Fibroblast of mammary gland (primary cell): ENCODE measurements at places on chromosomes 7 and 10.

- DNase-seq: no peak
Observed at GRCh38 chr7:13198036-13198435, 510.6 kb downstream of the ARL4A start.

DNA sequence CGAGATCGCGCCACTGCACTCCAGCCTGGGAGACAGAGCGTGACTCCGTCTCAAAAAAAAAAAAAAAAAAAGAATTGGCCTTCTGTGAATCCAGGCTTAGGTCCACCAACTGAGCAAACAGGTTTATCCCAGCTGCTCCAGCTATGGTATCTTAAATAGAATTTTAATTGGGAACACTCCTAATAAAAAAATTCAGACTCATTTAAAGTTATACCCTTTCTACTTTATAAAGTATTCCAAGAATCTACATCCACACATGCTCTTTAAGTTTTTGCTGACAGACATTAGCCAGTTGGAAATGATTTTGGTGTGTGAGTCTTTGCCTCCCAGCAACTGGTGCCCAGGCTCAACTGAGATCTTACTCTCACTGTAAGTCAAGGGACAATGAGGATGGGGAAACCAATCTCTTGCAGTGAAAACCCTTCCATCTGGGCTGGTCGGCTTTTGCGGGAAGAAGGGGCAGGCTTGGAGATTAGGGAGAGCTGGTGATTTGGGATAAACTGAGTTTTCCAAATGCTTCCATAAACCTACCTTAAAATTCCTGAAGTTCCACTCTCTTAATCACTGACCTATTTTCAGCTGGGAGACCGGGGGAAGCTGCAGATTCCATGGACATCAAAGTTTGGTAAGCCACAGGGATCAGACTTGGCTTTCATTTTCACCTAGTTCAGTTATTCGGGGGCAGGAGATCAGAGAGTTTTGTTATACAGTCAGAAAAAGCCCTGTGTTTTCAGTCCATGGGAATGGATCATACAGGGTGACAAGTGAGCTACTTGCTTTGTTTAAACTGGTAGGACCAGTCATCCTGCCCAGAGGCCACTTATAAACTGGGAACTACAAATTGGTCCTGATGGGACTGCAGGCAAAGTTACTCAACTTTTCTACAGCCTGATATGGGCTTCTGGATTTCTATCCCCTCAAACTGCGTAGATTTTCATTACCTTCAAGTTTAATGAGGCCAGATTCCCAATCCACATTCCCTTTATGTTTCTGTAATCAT is 89.3 kb upstream of the ZNF746 start:
- DNase-seq: no peak

DNA sequence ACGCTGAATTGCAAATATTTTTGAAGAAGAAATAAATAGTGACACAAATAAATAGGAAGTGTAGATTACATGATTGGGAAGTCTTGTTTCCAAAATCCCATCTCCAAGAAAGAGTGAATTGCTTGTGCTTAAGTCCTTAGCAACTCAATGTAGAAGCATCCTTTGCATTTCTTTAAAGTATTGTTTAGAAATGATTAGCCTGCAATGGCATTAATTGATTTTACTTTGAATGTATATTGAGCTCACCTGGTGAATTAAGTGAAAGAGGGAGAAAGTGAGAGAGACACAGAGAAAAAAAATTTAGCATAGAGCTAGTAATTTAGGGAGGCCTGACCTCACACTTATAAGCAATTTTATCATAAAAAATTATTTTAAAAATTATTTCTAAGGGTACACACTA is 49.0 kb upstream of the PCLO start:
- no peak for DNase-seq

GRCh38 chr10:123530166-123530870 is 135.8 kb upstream of the GPR26 start:
- DNase-seq: no peak

GRCh38 chr10:60093317-60093716 is 187.0 kb upstream of the CCDC6 start:
- no peak for DNase-seq

- DNase-seq: no peak
Observed at GRCh38 chr7:7978860-7979259, 10.3 kb downstream of the GLCCI1 start.

DNA sequence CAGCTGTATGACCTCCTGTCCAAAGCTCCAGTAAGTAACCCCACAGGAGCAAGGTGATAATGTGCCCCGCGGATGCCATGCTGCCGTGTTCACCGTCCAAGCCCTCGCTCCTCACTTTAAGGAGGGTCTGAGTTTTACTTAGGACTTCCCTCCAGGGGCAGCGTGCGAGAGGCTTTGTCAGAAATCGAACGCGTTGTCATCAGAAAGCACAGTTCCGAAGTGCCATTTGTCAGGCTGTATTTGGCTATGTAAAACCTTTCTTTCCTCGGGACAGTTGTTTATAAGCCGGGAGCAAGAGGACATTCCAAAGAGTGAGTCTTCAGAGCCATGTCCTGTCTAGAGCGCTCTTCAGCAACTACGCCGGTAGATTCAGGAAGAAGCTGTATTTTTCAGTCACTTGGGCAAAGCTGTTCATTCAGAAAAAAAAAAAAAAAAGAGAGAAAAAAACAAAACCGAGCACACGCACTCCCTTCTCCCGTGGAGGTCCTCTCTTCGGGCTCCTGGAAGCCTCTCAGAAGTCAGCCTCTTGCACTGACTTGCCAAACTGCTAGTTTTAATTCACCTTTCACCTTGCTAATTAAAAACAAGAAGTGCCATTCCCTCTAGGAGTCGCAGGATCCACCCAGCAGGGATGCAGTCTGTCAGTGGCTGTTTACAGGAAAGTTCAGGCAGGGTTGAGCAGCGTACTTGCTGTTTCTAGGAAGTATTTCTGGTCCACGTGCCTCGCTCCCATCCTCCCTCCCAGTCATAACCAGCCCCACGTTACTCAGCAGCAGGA is at the start of gene SEMA3E:
TSS of gene SEMA3E (minus strand) at position 676 of the 778 bp plus-strand sequence.
- DNase-seq: peak; percentile 34

- DNase-seq: peak; percentile 71
Observed at GRCh38 chr7:120992965-120993494, 4.5 kb downstream of the CPED1 start.

DNA sequence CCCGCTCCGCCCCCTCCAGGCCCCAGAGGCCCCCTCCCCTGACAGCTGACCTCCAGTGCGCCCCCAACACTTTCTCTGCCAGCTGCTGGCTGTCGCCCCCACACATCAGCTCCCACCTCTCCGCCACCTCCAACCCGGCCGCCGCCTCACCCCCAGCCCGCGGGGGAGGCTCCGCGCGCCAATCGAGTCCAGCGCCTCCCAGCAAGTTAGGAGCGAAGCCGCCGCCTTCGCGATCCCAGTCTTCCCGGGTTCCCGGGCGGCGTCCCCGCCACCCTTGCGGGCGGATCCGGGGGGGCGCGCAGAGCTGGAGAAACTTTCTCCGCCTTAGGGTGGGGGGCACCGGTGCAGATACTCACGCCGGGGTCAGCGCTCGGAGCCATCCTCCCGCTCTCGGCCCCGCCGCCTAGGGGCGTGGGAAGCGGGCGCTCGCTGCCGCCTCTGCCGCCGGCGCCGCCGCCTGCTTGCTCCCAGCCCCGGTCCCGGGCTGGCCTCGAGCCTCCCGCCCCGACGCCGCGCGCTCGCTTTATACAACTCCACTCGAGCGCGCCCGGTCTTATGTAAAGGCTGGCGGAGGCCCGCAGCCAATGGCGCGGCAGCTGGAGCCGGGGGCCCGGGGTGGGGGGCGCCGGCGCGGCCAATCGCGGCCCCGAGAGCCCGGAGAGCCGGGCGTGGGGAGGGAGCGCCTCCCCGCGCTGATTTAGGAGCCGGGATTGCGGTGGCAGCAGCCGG is at the start of gene CRTAC1:
TSS of gene CRTAC1 (minus strand) at position 529 of the 729 bp plus-strand sequence. CDS start at position 380, 149 bp downstream.
- DNase-seq: no peak

GRCh38 chr10:74024600-74024999 is 26.7 kb downstream of the VCL start:
- DNase-seq: no peak

DNA sequence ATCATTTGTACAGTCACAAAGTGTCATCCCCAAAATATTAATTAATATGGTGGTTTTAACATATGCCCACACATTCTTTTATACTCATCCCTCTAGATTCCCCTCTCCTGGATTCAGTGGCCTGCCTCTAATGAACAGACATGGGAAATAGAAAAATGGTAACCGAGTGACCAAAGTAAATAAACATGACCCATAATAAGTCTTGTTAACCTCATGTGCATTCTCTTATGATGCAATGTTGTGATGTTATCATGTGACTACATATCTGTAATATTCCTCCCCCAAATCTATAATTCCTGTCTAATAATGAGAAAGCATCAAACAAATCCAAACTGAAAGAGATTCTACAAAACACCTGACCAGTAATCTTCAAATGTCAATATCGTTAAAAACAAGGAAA is 164.5 kb upstream of the PRSS1 start:
- peak; percentile 51 for DNase-seq

- DNase-seq: peak; percentile 75
Observed at GRCh38 chr7:134724606-134725005, 54.8 kb upstream of the CALD1 start.

GRCh38 chr7:150412518-150413488 is 33.7 kb downstream of the ZNF775 start:
- DNase-seq: no peak

- DNase-seq: no peak
Observed at GRCh38 chr10:6473430-6473829, 106.6 kb downstream of the PRKCQ start.

- DNase-seq: peak; percentile 90
Observed at GRCh38 chr10:17029581-17030271, 99.9 kb downstream of the CUBN start.

DNA sequence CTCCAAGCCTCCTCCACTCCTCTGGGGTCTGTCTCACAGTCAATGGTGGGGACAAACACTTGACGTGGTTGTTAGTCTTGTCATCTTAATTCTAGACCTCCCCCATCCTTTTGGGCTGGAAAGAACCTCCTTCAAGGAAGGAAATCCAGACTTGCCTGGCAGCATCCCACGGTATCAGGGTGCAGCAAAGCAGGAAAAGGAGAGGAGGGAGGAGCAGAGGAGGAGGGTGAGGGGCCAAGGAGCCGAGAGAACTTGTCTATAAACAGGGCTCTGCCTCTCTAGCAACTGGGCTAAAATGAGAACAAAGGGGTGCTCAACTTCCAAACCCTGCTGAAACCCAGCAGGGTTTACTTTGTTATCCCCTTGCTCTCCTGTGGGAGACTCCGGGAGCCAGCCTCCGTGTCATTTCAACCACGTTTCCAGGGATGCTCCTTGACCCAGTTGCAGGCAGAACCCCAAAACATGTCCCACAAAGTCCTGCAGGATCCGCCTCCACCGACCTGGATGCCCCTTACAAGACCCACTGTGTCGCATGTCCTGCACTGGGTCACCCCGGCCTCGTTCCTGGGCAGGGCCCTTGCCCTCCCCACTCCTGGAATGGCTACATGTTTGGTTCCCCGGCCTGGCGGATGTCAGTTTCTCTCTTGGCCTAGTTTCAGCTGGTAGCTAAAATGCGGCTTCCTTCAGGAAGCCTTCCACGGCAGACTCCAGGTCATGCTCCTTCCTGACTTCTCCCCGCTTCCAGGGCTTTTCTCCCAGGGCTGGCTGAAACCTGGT is 69.7 kb upstream of the MGMT start:
- DNase-seq: no peak

- DNase-seq: peak; percentile 65
Observed at GRCh38 chr10:21427804-21428481, 97.5 kb downstream of the SKIDA1 start.

DNA sequence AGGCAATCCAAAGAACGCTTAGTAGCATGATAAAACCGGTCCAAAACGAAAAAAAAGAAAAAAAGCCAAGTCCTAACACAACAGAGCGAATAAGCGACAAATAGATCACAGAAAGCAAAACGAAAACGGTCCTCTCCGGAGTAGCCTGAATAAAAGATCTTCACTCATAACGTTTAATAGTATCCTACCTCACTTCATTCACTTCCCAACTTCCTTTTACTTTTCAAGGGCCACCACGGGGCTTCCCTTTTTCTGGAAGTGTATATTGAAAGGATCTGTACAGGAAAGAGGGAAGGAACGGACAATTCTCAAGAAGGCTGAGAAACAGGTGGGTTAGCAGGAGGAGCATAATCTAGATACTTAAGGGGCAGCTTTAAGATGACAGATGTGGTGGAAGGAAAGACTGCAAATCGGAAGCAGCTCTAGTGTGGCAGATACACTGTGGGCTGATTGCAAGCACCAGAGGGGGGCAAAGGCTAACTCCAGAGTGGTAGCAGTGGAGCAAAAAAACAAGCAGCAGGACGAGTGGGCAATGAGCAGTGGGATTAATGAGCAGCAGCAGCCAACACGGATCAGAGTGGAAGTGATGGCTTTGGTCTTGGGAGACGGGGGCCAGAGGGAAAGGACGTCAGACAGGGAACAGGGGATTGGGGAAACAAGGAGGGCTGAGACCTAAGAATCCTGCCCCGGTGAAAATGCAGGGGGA is 866 bp downstream of the CNOT4 start:
- peak; percentile 35 for DNase-seq

GRCh38 chr10:29100505-29100904 is 188.4 kb upstream of the LYZL1 start:
- DNase-seq: no peak

DNA sequence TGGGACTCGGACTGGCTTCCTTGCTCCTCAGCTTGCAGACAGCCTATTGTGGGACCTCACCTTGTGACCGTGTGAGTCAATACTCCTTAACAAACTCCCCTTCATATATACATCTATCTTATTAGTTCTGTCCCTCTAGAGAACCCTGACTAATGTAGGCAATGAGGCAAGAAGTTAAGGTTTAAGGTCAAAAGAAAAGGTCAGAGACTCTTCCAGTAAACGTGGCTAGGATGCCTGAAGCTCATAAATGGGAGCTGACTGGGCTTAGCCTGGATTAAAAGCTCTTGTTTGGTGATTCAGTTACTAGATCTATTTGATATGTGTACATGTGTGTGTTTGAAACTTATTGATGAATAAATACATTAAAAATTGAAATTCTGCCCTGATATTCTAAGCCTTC is 10.6 kb upstream of the GPR141 start:
- no peak for DNase-seq
